ENCODE measurements at places on chromosomes 5 and 9.

GRCh38 chr5:169119288-169120048, 181.5 kb downstream of the SLIT3 start:
- DNase-seq, result no peak

DNA sequence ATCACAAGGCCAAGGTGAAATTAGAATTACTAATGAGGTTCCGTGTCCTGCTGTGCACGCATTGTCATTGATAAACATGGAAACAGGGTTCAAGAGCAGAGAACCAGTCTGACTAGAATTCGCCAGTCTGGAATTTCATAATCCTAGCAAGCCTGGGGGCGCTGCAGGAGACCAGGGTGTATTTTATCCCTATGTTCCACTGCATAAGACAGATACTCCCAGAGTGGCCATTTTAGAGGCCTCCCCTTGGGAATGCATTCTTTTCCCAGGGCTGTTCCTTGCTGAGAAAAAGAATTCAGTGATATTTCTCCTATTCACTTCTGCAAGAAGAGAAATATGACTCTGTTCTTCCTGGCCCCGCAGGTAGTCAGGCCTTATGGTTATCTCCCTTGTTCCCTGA, 1387.7 kb downstream of the MAT2B start:
- no peak for DNase-seq

GRCh38 chr5:167565189-167565954, 726.1 kb upstream of the WWC1 start:
- DNase-seq, result no peak

DNA sequence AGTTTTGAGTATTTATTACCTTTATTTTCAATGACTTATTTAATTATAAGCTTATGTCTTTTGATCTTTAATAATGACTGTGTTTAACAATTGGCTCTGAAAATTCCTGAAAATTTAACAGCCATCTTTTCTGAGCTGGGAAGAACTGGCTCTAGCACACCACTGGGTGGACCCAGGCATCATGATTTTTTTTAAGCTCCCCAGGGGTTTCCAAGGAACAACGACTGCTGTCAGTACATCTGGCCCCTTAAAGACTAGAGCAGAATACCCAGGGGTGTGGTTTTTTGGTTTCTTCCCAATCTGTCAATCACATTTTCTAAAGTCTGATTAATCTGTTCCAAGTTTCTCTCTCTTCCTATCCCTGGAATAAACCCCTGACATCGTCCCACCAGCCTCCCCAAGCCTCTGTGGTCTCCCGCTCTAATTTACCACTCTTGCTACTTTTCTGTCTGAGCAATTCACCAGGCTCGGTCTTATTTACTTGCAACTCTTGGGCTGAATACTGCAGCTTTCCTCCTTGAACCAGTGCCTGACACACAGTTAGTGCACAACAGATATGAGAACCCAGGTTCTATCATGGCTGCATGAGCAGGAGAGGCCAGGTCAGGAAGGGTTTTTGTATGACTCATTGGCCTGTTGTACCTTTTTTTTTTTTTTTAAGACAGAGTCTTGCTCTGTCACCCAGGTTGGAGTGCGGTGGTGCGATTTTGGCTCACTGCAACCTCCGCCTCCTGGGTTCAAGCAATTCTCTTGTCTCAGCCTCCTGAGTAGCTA, 321.9 kb downstream of the ZSWIM6 start:
- DNase-seq, result no peak

DNA sequence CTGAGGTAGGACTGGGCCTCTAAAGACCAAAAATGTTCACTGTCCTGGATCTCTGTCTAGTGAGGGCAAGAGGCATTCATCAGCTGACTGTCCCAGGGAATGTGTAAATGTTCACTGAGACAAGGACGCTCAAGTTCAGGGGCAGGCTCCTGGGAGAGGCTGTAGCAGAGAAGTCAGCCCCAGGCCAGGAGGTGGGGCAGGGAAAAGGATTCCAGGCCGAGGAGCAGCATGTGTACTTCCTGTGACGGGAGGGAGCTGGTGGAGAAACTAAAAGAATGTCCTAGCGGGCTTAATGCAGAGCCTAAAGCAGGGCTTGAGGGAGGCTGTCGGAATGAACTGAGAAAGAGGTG, 205.8 kb downstream of the GABBR2 start:
- DNase-seq, result no peak

- no peak for DNase-seq
These were observed 564.0 kb downstream of the PSAT1 start for GRCh38 chr9:78860801-78861475.

GRCh38 chr5:134437847-134438581, 26.3 kb upstream of the CDKN2AIPNL start:
- DNase-seq, result no peak

GRCh38 chr5:69024241-69024651, 69.6 kb upstream of the SLC30A5 start:
- peak; percentile 35 for DNase-seq

GRCh38 chr9:126754436-126755316, 50.2 kb upstream of the ZBTB43 start:
- DNase-seq, result no peak

DNA sequence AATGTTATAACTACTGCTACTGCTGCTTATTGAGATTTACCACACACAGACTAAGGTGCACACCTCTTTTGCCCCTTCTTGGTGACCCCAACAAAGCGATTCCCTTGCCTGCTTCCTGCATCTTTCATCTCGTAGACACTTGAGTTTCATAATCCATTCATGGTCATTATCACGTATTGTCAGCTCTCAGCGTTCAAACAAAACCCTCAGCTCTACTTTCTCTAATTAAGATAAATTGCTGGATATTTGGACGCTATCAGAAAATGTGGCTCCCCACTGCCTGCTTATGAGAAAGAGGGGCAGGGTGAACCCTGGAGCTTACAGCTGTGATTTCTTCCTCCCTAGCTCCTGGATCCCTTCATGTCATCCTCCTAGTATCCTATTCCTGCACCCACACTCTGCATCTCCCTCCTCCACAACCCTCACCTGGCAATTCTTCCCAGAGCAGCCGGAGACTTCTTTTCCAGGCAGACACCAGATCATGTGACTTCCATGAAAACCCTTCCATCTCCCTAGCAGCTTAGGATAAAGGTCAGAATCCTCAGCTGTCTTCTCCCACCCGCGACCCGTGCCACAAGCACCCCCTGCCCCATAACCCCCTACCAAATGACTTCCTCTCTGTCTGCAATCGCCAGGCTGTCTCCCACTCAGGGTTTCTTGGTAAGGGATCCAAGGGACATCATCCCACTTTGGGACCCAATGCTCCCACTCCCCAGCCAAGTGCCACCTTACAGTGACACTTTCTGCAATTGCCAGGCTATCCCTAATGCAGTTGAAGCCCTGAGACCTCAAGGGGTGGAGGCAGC, 146.5 kb downstream of the NSG2 start:
- DNase-seq, result no peak

DNA sequence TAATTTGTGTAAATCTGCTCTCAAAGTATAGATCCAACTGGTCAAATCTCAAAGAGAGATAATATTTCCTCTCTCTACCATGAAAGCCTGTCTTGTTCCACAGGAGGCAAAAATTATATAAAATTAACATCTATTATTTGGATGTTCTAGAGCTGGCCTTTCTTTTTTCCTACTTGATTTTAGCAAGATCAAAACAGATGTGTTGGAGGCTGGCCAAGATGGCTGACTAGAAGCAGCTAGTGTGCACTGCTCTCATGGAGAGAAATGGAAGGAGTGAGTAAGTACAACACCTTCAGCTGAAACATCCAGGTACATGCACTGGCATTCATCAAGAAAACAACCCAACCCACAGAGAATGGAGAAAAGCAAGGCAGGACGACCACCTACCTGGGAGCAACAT, 298.6 kb upstream of the SLC24A2 start:
- no peak for DNase-seq

DNA sequence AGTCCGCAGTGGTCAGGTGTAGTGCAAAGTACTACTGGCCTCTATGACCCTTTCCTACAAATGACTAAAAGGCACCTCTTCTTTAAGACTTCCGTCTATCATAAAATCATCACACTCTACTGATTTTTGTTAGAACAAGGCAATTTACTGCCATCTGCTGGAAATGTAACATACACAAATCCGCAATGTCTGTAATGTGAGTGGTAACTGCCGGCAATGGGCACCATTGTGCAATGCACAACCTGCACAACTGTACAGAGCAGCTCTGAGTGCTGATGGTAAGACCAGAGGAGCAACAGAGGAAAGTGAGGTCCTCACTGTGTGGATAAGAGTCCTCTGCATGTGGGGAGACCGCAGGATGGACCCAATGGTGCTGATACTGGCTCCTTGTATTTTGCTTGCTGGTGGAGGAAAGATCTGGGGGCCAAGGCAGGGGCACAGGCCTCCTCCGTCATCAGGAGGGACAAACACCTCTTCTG, 103.7 kb downstream of the ATPSCKMT start:
- no peak for DNase-seq

DNA sequence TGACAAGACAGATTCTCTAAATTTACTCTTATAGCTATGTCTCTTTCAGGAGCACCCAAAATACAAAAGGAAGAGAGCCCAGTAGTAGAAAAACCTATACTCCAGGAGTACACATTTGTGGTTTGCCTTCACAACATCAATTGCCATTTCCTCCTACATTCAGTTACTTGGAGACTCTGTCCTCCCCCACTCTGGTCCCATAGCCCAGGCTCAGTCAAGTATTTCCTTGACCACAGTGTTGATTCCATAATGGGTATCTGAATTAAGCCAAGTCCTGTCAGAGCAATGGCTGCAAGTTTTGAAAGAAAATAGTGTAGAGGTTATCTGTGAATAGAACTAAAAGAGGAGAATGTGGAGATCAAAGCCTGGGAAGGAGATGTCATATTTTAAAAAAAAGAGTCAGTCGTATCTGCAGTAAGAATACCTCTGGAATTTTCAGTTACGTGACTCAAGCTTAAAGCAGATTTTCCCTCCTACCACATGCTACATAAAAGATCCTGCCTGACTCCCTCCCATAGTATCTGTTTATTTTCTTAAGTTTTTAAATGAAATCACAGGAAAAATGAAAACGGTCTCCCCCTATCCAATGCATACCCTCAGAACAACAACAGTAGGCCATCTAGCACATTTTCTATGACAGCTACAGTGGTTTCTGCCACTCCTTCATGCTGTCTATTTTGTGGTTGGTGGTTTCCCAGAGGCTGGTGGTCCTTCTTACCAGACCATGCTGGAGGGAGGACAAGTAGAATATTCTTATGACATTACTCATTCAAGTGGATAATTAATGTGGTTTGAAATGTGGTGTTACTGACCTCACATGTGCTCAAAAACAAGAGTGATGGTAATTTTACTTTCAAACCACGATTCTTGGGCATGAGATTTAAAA, 249.7 kb upstream of the TMEM161B start:
- no peak for DNase-seq

GRCh38 chr9:93575796-93576257, 557 bp upstream of the PHF2 start:
- DNase-seq, result peak; percentile 86

- DNase-seq, result no peak
These were observed 120.2 kb downstream of the TENT4A start for GRCh38 chr5:6833406-6833805.

DNA sequence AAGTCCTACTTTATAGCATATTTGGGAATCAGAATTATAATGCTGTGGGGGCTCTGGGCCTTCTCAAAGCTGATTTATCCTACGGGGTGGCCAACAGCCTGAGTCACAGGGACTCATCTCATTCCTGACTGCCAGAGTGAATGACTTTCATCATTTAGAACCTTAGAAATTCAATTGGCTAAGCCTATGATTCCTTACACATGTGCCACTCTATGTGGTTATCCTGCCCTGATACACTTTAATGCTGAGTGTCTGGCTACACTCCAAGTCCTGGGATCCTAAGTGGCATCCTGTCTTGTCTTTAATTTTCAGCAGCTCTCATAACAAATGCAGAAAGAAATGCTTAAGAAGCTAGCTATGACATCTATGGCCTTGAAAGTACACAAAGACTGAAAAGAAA, 75.2 kb upstream of the FREM1 start:
- DNase-seq, result no peak

DNA sequence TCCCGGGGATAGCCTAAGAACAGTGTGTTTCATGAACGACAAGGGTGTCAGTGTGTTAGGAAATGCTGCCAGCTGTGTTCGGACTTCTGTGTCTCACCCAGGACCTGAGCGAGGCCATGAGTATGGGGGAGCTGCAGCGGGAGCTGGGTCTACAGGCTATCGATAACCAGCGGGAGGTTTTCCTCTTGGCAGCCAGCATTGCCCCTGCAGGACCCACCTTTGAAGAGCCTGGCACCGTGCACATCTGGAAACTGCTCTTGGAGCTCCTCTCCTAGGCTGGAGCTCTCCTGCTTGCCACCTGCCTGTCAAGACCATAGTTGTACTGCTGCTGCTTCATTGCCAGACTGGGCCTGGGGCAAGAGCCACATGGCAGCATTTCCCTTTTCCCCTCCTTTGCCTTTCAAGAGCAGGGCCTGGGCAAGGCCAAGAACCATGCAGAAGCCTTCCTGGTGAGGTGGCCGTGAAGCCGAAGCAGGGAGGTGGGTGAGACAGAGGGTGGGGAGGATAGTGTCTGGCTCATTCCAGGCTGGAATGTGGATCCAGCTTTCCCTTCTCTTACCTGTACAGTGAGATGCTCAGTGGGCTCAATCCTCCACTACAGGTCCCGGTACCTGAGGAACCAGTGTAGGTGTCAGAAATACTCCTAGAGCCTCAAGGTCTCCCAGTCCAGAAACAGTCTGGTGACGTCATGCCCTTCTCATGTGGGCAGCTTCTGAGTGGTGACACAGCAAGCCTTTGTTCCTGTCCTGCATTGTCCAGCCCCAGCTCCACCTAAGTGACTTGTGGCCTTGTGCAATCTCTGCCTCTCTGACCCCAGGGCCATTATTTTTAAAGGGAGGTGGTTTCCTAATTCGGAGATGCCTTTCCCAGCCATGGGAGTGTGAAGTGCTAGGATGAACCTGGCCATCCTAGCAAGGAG, 6.6 kb downstream of the ARL10 start:
- peak; percentile 28 for DNase-seq

GRCh38 chr9:18811171-18811570, 221.8 kb downstream of the SAXO1 start:
- no peak for DNase-seq

DNA sequence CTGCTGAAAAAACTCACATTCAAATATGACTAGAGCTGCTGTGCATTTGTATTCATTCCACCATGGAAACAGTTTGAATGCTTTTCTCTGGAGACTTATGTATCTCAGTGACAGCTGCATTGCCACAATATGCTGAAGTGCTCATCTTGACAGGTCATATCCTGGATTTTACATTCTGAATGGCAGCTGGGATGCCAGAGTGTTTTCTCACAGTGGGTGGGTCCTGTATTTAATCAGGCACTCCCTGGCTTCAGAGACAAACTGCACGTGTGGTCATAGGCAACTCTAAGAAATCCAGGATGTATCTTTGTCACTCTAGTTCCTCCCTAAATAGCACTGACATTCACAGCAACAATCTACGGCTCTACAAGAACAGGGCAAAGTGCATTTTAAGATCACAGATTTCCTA, 75.6 kb downstream of the ST8SIA4 start:
- DNase-seq, result no peak

- DNase-seq, result no peak
These were observed 147.8 kb downstream of the CACNA1B start for GRCh38 chr9:138025417-138025816.

GRCh38 chr9:23557689-23558088, 268.4 kb downstream of the ELAVL2 start:
- DNase-seq, result no peak

- DNase-seq, result no peak
These were observed 3.7 kb upstream of the CACNA1B start for GRCh38 chr9:137873858-137874362.

- DNase-seq, result no peak
These were observed 8.7 kb upstream of the GABRP start for GRCh38 chr5:170774831-170775230.

GRCh38 chr5:56409331-56410190, 176.4 kb upstream of the ANKRD55 start:
- peak; percentile 82 for DNase-seq

Data from inflammatory macrophage (primary cell).